ENCODE measurements at places on chromosomes 2 and 18.

DNA sequence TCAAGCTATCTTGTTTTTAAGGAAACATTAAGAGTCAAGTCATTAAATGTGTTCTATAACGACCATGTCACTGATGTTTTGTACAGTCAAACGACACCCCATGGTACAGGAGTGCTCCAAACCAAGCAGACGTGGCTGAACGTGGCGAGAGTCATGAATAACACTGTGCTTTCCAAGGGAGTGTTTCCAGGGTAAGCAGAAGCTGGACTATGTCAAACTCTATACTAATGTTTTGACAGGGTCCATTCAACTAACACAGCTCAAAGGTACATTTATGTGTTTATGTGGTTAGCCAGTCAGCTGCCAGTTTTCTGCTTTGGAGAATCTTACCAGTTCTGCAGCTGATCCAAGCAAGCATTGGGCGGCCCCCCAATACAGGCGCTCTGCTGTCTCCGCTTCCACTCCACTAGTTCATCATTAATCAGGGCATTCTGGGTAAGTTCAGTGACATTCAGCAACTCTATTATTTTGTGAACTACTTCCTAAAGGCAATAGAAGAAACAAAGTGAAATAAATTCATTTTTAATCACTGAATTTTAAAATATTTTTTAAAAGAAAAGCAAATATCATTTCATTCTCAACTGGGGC is 16.4 kb downstream of the STAT1 start:
- no peak for DNase-seq

DNA sequence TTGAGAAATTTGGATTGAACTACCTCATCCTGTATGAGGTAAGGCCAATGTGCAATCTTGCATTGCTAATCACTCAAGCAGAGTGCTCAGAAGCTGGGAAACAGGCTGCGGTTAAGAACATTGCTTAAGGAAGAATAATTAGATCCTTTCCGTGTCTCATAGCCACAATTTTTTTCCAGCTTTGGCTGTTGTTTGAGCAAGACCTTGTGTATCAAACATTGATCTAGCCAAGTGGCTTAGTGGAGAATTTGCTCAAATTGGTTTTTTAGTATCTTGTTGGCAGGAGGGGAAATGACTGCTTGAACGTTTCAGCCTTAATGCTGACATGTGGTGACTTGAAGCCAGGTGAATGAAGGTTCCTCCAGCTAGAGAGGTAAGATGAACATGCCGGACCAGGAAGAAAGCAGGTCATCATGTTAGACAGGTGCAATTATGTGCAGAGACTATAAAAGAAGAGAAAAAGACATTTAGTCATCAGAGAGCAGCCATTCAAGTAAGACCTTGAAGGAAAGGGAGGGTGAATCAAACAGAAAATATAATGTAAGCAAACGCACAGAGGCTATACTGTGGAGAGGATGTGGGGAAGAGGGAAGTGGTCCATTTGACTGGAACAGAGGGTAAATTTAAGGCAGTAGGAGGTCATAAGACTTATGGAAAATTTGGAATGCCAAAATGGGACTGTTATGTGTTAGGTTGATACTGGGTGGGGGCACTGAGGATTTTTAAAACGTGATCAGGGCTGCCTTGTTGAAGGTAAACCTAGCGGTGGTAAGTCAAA is 98.9 kb upstream of the CYP1B1 start:
- DNase-seq = no peak

DNA sequence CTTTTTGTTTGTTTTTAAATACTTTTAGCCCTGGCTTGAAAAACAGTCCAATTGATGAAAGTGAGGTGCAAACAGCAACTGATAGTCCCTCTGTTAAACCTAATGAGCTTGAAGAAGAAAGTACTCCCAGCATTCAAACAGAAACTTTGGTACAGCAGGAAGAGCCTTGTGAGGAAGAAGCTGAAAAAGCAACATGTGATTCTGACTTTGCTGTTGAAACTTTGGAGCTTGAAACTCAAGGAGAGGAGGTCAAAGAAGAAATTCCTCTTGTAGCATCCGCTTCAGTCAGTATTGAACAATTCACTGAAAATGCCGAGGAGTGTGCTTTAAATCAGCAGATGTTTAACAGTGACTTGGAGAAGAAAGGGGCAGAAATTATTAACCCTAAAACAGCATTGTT is 30.6 kb upstream of the DYSF start:
- DNase-seq = no peak

GRCh38 chr2:1675633-1676032 is 68.7 kb downstream of the PXDN start:
- DNase-seq = no peak

- DNase-seq = no peak
These were observed 10.4 kb upstream of the UBE2E3 start for GRCh38 chr2:180970016-180970415.

- DNase-seq = no peak
These were observed 171.0 kb downstream of the OSR1 start for GRCh38 chr2:19187323-19188020.

Measured in activated CD8-positive, alpha-beta memory T cell treated with anti-CD3 and anti-CD28 coated beads for 24 hours (primary cell).